ENCODE measurements at places on chromosomes 11 and 22.

DNA sequence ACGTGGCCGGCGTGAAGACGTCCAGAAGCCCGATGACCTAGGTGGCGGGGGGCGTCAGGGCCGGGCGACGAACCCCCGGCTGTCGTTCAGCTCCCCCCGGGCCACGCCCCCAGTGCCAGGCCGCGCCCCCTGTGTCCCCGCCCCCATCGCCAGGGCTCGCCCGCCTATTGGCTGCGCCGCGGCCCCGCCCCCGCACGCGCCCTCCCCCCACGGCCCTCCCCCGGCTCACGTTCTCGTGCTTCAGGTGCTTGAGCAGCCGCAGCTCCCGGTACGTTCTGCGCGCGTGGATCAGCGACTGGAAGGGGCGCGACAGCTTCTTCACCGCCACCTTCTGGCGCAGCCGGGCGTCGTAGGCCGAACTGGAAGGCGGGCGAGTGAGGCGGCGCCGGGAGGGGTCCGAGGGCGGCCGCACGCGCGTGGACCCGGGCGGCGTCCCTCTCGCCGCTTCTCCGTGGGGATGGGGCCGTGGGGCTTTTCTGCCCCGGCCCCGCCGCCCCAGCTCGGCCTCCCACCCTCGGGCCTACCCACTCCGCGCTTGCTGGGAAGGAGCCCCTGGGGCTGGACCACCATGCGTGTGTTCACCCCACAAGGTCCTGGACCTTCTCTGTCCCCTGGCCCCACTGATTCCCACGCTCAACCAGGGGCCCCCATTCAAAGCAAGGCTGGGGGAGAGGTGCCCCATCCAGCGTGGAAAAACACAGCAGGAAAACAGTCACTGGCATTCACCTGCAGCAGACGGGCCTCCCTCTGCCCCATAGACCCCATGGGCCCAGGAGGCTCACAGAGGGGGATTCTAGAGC is 2.4 kb downstream of the MAPK11 start:
- DNase-seq: peak; percentile 53

DNA sequence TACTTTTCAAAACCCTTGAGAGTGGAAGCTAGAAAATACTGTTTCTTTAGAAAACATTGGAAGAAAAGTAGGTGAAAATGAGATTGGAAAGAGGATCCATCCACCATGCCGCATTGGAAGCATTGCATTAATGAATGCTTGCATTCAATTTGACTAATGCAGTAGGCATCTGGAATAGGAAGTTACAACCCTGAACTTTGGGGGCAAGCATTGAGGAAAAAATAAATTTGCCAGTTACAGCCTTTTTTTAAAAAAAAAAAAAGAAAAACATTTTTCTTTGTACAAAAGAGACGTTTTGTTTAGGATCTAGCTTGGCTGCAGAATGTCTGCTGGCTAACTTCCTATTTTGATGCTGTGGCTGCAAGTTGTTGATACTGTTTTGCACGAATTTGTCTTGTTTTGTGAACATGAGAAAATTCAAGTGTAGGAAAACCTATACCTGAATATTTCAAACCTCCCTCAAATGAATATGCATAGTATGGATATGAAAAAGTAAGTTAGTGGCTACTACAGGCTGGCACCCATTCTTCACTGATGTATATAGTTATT is 28.1 kb downstream of the RTN3 start:
- no peak for DNase-seq

- no peak for DNase-seq
Measured at GRCh38 chr11:4809246-4809645, 5.1 kb upstream of the OR52R1 start.

- DNase-seq: no peak
Measured at GRCh38 chr11:85758026-85758425, 52.9 kb downstream of the SYTL2 start.

DNA sequence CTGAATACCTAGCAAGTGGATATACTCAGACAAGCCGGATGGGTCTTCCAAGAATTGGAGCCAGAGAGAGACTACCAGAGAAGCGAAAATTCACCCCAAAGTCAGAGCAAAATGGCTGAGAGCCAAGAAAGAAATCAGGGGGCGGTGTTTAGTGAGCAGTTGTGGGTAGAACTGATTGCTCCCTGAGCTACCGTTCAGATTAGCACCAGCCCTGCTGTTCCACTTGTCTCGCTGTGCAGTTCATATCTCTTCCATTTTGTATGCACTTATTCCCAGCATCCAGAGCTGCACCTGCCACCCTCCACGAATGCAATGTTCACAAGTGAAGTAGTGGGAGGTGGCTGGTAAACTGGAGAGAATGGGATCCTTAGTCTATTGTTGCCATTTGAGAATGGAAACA is 25.5 kb downstream of the DRD2 start:
- DNase-seq: no peak

GRCh38 chr22:43110927-43111623 is 525 bp downstream of the BIK start:
- DNase-seq: peak; percentile 12

GRCh38 chr22:35611891-35612576 is 5.1 kb downstream of the MB start:
- DNase-seq: no peak

GRCh38 chr11:72079819-72080325 is 470 bp downstream of the NUMA1 start:
- peak; percentile 49 for DNase-seq

DNA sequence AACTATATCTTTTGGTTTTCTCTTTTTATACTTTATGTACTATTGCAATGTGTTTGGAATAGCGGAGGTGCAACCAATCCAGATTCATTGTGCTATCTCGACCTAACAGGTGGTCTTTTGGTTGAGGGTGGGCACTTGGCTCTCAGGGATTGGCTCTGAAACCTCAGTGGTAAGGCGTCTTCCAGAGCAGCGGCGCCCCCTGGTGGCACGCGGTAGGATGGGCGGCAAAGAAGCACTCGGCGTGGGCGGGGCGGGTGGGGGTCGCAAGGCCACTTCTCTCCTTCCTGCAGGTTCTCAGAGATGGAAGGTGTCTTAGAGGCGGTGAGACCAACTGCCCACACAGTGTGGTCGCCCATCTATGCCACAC is 19.2 kb upstream of the PLET1 start:
- peak; percentile 69 for DNase-seq

DNA sequence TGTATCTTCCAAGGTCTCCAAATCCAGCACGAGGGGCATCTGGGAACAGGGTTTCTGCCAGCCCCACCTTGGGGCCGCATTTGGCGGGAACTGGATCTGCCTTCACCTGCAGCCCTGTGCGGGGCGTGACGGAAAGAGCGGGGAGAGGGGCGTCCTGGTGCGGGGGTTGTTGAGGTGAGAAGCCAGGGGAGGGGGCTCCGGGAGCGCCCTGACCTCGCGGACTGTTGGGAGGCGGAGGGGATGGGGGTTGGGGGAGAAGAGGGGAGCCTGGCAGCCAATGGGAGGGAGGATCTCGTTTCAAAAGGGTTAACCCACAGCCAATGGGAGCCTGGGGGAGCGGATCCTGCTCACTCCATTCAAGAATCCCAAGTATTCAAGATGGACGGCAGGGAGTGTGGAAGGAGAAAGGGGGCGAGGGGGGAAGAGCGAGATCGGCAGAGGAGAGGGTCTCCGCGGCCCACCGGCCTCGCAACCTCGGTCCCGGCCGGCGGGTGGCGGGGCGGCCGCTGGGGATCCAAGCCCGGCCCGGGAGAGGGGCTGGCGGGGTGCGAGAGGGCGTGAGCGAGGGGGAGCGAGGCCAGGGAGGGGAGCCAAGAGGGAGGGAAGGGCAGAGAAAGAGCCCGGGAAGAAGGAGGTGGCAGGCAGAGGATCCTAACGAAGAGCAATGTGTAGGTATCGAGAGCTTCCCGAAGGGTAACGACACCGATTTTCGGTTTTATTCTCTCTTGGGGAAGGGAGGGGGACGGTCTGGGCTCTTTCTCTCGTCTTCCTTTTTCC is 11.5 kb downstream of the YPEL4 start:
- DNase-seq: no peak

DNA sequence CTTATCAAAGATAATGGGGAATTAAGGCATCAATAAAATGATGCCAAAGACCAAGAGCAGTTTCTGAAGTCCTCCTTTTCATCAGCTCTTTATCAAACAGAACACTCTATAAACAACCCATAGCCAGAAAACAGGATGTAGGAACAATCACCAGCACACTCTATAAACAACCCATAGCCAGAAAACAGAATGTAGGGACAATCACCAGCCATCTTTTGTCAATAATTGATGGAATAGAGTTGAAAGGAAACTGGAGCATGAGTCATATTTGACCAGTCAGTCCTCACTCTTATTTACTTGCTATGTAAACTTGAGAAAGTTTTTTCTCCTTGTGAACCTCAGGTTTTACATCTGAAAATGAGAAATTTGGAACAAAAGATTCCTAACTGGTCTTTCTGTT is 10.0 kb downstream of the MS4A2 start:
- DNase-seq: no peak

DNA sequence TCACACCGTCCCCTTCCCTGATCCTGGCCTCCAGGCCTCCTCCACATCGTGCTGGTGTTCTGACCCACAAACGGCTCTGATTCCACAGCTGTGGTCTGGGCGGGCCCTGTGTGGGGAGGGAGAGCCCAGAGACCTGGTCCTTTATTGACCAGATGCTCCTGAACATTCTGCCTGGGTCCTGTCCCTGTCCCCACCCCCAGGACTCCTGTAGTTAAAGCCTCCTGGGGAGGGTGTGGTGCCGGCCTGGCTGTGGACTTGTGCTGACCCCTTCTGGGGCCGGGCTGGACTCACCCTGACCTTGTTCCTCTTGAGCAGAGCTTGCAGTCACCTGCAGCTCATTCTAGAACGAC is 128.7 kb downstream of the CTTN start:
- DNase-seq: no peak

DNA sequence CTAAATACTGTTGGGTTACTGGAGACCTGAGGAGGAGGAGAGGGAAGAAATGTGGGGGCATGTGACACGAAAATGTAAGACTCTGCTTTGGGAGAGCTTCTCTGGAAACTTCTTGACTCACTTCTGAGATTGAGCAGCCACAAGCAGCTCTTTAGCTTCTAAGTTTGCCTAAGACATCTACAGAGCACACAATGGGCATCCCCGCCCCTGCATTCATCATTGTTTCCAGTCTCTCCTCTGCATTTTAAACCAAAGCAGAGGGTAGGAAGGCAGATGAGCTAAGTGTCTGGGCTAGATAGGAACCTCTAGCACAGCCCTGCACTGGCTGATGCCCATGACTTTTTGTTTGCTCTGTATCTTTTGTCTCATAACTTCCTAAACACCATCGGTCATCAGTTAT is 2.1 kb upstream of the OR52D1 start:
- no peak for DNase-seq

- no peak for DNase-seq
Measured at GRCh38 chr11:96147186-96147585, 195.8 kb downstream of the MAML2 start.

- no peak for DNase-seq
Measured at GRCh38 chr22:17811119-17811518, 36.9 kb upstream of the BID start.

GRCh38 chr22:32804531-32805360 is 3.2 kb downstream of the TIMP3 start:
- DNase-seq: no peak

DNA sequence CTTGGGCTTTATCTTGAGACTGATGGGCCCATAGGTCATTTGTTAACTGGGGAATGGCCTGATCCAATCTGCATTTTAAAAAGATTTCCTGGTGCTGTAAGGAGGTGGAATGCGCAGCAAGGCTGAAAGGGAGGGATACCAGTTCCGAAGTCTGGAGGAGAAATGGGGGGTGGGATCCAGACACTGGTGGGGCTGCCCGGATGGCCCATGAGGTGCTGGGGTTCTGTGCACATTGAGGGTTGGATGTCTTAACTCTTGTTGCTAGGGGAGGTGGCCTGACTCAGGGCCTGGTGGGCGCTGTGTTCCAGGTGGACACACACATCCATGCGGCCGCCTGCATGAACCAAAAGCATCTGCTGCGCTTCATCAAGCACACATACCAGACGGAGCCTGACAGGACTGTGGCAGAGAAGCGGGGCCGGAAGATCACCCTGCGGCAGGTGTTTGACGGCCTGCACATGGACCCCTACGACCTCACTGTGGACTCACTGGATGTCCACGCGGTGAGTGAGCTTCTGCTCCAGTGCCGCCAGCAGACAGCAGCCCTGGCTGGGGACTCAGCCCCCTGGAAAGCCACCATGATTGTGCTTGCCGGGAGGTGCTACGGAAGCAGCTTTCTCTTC is 38.1 kb downstream of the AMPD3 start:
- DNase-seq: no peak

- no peak for DNase-seq
Measured at GRCh38 chr11:107140983-107141382, 122.7 kb upstream of the GUCY1A2 start.

- no peak for DNase-seq
Measured at GRCh38 chr11:108727665-108728064, 62.8 kb downstream of the DDX10 start.

- DNase-seq: no peak
Measured at GRCh38 chr22:47328550-47329243, 566.2 kb downstream of the TBC1D22A start.

DNA sequence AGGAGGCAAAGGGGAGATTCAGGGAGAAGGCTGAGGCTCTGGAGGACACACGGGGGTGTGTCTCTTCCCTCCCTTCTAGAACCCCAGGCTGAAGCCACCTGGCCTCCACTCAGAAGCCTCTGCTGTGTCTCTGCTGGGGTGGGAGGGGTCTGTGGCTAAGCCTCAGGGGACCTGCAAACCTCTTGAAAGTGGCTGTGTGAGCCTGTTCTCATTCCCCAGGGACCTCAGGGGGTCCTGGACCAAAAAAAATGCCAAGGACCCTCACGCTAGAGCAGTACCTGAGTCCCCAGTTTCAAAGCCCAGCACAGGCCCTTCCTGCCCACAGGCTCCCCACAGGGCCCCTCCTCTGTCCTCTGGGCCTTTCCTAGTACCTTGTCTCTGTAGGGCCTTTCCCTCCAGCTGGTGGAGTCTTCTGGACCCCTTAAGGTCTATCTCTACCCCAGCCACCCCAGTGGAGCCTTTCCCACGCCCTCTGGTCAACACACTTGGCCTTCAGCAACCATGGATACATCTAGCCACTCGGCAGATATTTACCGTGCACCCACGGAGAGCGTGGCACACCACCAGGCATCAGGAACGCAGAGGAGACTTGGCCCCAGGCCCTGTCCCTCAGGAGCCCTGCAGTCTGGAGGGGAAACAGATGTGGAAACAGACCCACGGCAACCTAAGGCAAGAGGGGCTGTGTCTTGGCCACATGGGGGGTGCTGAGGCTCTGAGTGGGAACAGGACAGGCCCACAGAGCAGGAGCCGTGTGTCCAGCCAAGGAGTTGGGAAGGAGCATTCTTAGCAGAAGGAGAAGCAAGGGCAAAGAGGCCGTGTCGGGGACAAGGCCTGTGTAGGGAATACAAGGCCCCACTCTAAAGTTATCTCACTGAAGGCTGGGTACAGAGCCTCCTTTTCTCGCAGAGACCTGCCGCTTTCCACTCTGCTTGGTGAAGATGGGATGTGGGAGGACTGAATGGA is 18.5 kb downstream of the PLA2G6 start:
- DNase-seq: no peak

DNA sequence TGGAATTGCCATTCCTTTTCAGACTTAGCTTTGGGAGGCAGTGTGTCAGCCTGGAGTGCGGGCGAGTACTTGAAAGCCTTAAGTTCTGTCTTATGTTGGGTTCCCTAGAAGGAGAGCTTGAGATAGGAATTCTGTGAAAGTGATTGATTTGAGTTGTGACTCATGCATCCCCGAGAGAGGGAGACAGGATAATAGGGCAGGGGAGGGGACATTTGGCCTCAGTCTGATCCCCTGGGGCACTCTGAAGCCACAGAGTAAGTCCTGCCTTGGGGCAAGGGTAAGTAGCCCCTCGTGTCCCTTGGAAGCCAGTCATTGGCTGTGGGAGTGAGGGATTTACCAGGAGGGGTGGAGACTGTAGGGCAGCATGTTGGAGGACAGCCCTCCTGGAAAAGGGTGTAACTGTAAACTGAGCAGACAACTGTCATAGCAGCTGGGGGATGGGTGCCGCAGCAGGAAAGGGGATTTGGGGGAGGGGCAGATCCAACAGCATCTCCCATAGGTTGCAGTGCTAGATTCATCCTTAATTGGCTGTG is 44.0 kb downstream of the KIAA1671 start:
- DNase-seq: no peak

Data from stimulated activated naive CD4-positive, alpha-beta T cell treated with Interleukin-2 at 50 U/mL for 16 hours (primary cell).